Heart left ventricle (tissue), 16 donors: ENCODE measurements at places on chromosomes 4 and X. TPM values are rescaled to one million over a fixed set of nuclear protein-coding genes. Genes with fewer than 3 reads are reported as not detected.

DNA sequence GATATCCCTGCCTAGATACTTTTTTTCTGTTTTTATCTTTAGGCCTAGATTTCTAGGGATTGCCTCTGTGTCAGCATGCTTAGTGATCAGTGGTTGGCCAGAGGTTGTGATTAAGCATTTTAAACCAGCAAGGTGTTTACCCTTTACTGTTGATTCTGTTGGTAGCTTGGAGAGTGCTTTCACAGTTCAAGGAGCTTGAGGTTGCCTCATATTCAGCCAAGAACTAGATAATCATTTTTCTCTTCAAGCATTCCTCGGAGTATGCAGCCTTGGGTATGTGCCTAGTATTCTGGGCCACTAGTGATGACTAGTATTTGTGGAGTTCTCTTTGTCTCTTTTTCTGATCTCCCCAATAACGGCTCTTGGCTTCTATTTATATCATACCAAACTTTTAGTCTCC is 20.4 kb downstream of the APOOL start:
- H3K27me3 ChIP-seq = no peaks in the 10 kb centered on the region
- H3K4me3 ChIP-seq = no peak overlapping the region
- no peak for DNase-seq
- H3K4me1 ChIP-seq = no peaks in the 10 kb centered on the region
- no peak overlapping the region for H3K27ac ChIP-seq

- H3K36me3 ChIP-seq = no peaks in the 10 kb centered on the region
- no peaks in the 10 kb centered on the region for H3K4me1 ChIP-seq
- DNase-seq = no peak
- no peak overlapping the region for H3K4me3 ChIP-seq
- no peak overlapping the region for H3K27ac ChIP-seq
- H3K27me3 ChIP-seq = no peaks in the 10 kb centered on the region
These were observed 2.8 kb upstream of the SAP30 start for GRCh38 chr4:173367946-173368345.

- H3K27me3 ChIP-seq = no peaks in the 10 kb centered on the region
- H3K27ac ChIP-seq = no peak overlapping the region
- H3K36me3 ChIP-seq = no peaks in the 10 kb centered on the region
- no peaks in the 10 kb centered on the region for H3K4me1 ChIP-seq
These were observed 62.9 kb downstream of the SYTL5 start for GRCh38 chrX:38069273-38069672.

GRCh38 chr4:29553846-29554245 is 1166.3 kb upstream of the PCDH7 start:
- H3K4me1 ChIP-seq = no peaks in the 10 kb centered on the region
- no peak for DNase-seq
- no peak overlapping the region for H3K27ac ChIP-seq
- no peaks in the 10 kb centered on the region for H3K36me3 ChIP-seq

DNA sequence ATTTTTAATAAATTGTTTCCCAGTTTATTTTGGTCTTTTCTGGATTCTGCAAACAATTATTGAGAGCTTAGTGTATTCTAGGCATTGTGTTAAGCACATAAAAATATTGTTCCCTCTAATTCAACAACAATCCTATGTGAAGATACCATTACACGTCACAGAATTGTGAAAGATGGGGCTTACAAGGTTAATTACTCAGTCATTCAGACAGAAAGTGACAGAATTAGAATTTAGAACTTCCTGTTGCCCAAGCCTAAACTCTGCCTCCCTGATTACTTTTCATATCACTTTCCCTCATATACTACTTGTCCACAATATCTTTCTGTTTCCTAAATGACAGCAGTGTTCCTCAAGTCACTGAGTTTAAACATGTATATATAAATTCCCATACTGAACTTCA is 186.7 kb upstream of the VEGFC start:
- no peaks in the 10 kb centered on the region for H3K4me1 ChIP-seq
- DNase-seq = no peak
- no peak overlapping the region for H3K4me3 ChIP-seq
- H3K27ac ChIP-seq = no peak overlapping the region
- H3K27me3 ChIP-seq = no peaks in the 10 kb centered on the region

DNA sequence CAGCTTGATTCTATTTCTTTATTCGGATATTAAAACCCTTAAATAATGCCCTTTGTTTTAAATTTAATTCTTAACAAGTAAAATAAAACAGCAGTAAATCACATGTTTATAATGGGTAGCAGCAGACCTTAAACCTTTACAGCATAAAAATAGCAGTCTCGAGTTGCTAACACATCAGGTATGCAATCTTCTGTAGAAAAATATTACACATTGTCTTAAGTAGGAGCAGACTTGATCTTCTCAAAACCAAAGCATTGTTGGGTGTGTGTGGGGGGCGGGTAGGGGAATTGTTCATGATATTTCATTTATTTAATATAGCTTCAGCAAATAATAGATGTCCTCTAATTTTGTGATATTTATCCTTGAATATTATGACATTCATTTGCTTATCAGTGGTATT is 331.4 kb downstream of the PCDH7 start:
- H3K27ac ChIP-seq = no peak overlapping the region
- no peak for DNase-seq
- no peaks in the 10 kb centered on the region for H3K27me3 ChIP-seq
- H3K36me3 ChIP-seq = no peaks in the 10 kb centered on the region

The GLOD5 gene
- total RNA-seq = not detected

The SLITRK2 gene
- total RNA-seq = 0.14 TPM
